ENCODE measurements at places on chromosomes 4 and X.

GRCh38 chr4:2280531-2281300, 18.8 kb upstream of the MXD4 start:
- no peak for DNase-seq

GRCh38 chr4:35138449-35138848, 1105.9 kb downstream of the ARAP2 start:
- no peak for DNase-seq

DNA sequence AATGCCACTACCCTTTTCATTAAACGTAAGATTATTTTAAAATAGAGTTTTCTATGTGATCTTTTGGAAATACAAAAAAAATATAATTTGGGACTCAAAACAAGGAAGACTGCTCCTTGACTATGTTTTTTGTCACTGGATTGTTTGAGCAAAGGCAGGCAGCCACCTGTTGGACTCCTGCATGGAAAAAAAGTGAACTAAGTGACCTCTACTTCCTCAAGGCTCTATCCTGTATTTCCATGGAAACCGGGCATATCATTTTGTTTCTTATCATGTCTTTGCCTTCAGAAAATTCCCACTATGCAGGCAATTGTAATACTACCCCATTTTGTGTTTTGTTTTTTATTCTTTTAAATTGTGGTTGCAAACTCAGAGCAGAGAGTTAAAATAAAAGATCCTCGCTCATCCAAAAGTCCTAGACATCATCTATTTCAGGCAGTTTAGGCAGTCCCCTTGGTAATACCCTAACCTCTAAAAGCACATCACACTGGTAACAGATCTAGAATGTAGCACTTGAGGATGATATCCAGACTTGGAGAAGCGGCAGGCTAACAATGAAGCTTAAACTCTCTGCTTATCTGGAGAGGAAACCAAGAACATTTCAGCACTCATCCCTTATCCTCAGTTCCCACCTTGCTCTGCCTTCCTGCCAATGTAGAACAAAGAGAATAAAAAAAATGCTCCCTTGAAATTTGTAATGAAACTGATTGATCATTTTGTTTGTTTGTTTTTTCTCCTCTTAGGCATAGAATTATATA, 165.7 kb downstream of the BANK1 start:
- no peak for DNase-seq

GRCh38 chr4:128668566-128668965, 140.9 kb upstream of the JADE1 start:
- DNase-seq: no peak

DNA sequence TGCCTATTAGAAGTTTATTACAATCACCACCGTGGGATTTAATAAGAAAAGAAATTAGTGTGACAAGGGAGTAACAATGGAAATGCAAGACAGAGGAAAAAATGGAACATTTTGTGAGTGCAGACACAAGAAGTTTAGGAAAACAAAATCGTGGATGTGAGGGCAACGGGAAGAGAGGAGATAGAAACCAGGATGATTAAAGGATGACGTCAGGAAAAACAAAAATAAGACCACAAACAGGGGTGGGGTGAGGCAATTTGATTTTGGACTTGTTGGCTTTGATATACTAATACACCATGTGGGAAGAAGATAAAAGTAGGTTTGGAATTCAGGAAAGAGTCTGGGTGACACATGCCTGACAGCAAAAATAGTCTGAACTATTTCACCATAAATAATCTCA, 38.2 kb upstream of the GPM6A start:
- no peak for DNase-seq

DNA sequence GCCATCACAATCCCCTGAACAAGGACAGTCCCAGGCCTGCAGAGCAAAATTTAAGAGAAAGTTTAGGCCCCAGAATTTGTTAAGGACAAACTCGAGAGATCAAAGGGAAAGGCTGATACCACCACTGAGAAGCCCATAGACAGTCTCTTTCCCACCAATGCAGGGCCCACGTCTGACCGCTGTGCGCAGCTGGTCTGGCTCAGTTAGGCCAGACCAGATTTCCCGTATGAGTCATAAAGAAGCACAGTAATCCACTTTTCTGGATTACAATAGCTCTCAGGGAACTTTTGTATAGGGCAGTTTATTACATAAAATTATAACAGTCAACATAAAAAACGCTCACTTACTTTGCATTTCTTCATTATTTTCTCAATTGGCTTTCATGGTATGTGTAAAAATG, 259.5 kb downstream of the RCHY1 start:
- DNase-seq: no peak

- no peak for DNase-seq
These were observed 36.3 kb upstream of the AGA start for GRCh38 chr4:177478496-177478895.

- no peak for DNase-seq
These were observed 9.3 kb upstream of the TBC1D19 start for GRCh38 chr4:26574563-26574962.

GRCh38 chr4:6813725-6814124, 31.2 kb downstream of the KIAA0232 start:
- DNase-seq: no peak

DNA sequence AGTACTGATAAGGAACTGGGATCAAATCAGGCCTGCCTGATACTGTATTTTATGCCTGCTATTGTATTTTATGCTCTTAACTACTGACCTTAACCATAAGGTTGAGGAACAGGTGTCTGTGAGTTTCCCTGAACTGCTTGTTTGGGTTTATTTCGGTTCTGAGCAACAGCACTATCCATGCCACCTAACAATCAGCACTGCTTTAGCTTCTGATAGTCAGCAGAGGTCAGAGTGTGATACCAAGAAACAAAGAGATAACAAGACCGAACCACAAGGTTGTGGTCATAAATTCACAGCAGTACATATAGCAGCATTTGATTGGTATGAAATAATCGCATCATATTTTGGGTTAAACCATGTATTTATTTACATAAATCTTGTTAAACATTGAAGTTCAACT, 362.2 kb downstream of the FGF13 start:
- no peak for DNase-seq

- DNase-seq: peak; percentile 79
These were observed at the start of gene RASL11B for GRCh38 chr4:52861879-52862616. RASL11B (plus strand) TSS chr4:52862317; CDS start chr4:52862508, 191 bp downstream.

DNA sequence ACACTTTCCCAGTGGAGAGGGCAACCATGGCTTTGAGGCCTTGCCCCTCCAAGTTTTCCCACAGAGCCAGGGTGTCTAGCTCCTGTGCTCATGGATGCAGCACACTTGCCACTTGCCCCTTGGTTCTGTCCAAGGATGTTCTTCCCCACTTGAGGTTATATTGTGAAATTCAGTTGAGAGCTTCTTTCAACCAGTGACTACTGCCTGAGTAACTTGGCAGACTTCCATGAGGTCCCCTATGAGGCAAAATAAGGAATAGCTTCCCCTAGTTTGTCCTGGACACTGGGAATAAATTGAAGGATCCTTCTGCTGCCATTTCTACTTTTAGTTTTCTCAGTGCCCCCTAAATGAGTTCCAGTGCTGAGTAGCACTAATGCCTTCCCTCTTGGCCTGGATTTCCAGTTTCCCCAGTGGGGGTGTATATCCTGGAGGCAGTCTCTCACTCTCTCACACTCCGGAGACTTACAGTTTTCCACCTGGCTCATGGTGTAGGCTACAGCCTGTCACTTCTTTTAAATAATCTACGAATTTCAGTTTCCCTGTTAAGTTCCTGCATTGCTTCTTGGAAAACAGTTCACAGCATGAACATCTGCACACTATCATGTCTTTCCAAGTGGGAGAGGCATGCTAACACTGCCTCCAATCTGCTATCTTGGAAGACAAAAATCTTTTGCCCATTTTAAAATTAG, 36.4 kb upstream of the ADH4 start:
- no peak for DNase-seq

Data from stimulated activated CD4-positive, alpha-beta T cell treated with anti-CD3 and anti-CD28 coated beads, Interleukin-2, amount 100 ng/mL, for 4 hours (primary cell).